ENCODE measurements at places on chromosomes 4 and X. TPM values are rescaled to one million over a fixed set of nuclear protein-coding genes. Genes with fewer than 3 reads are reported as not detected.

The DCAF8L1 gene
- not detected for total RNA-seq

The TMEM271 gene
- total RNA-seq: not detected

The RFC1 gene
- 44.5 TPM for total RNA-seq

The GSTCD gene
- 8.9 TPM for total RNA-seq

The FAM3A gene
- 25.9 TPM for total RNA-seq

The CLDN24 gene
- total RNA-seq: not detected

Measured in placental epithelial cell (primary cell).